ENCODE measurements at places on chromosomes 11 and 22.
A peak's percentile ranks its signal among the peaks of the same experiment; 100 is the strongest.

- DNase-seq, result no peak
These were observed 4.1 kb downstream of the SLC25A45 start for GRCh38 chr11:65378208-65378927.

DNA sequence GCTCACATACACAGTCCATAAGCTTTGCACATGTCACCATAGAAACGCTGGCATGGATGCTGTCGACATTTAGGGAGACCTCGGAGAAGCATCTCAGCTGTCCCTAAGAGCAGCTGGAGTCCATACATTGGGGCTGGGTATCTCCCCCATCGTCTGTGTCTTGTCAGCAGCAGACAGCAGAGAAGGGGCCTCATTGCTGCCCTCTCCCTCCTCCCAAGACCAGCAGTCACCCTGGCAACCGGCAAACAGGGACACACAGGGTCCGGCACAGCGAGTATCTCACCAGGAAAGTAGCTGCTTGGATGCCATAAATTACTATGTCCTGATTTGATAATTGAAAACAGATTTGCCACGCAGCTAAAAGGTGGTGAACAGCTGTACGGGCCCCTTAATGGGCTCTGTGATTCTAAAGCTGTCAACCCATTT is 84.4 kb downstream of the CD44 start:
- DNase-seq, result no peak

DNA sequence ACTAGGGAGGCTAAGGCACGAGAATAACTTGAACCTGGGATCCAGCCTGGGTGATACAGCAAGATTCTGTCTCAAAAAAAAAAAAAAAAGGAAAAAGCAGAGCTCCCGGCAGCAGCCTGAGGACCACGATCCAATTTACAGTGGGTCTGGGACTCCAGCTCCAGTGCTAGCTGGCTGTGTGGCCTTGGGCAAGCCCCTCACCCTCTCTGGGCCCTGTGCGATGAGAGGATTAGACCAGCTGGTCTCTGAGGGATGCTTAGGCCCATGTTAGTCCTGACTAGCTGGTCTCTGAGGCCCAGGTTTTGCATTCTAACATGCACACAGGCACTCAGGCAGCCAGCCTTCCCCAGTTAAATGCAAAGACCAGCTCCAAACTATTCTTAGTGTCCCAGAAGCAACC is 13.7 kb downstream of the CARD10 start:
- no peak for DNase-seq

- no peak for DNase-seq
These were observed 45.1 kb upstream of the ELF5 start for GRCh38 chr11:34558673-34559072.

- DNase-seq, result peak; percentile 70
These were observed 21.9 kb downstream of the IGSF9B start for GRCh38 chr11:133934599-133935550.

DNA sequence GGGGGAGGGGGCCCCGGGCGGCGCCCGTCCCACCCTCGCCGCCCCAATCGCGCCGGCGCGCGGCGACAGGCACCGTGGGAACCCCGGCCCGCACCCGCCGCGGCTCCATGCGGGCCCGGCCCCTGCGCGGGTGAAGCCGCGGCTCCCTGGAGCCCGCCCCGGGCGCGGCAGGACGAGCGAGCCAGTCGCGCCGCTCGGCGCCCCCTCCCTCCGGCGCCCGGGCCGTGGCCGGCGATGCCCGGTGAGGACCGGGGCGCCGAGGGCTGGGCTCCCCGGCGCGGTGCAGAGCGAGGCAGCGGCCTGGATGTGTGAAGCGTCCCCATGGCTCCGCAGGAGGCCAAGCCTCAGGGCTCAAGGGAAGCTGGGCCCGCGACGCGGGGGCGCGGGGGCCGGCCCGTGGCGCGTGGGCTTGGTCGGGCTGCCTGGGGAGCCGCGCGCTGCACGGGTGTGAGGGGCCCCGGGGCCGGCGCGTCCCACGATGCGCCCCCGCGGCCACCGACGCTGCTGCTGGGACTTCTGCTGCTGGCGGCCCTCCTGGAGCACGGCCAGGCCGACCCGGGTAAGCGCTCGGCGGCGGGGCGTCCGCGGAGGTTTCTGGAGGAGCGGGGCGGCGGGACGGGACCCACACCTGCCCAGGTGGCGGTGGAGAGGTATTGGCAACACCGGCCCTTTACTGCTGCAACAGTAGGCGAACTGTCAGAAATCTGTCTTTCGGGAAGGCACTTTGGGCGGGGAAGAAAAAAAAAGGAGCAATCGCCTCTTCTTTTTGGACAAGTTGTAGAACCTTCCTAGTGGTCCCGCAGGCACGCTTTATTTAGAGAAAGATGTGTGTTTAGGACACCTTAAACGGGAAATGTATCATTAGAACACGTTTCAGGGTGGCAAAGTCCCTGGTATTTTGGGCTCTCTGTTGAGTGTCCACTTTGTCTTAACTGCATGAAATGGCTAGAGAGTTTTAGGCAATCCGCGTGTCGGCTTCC is 119.4 kb downstream of the HIPK3 start:
- no peak for DNase-seq

- no peak for DNase-seq
These were observed 12.5 kb downstream of the CHID1 start for GRCh38 chr11:898143-898511.

- DNase-seq, result no peak
These were observed 21.8 kb downstream of the PIK3C2A start for GRCh38 chr11:17185938-17186337.

GRCh38 chr11:110160016-110160415 is 66.8 kb downstream of the ZC3H12C start:
- DNase-seq, result no peak

DNA sequence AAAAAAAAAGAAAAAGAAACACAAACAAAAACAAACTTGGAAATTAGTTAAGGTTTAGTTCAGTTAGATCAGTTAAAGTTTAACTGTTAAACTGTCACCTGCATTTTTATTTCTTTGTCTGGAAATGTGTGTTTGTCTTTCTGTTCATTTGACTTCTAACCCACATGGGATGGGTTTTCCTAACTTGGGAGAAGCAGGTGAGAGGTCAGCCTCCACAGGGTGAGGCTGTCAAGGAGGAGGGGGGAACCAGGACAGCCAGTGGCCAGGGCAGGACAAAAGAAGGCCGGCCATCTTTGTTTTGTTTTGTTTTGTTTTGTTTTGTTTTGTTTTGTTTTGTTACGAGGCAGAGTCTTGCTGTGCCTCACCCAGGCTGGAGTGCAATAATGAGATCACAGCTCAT is 13.4 kb upstream of the GCAT start:
- DNase-seq, result no peak

DNA sequence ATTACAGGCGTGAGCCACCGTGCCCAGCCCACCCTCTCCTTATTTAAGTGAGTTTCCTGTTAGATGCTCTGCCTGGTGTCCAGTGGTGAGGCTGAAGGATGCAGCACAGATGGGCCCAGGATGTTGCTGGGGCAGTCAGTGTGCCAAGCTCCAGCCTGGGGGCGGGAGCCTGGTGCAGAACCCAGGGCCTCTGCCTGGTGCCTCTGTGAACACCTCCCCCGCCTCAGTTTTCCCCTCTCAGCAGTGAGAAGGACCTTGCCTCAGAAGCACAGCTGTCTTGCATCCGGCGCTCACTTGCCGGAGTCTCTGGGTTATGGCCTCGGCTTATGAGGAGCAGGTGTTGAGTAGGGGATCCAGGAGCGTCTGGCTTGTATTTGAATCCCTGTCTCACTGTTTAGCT is 116.2 kb downstream of the KIAA1671 start:
- DNase-seq, result no peak

GRCh38 chr22:37229805-37230672 is 14.0 kb downstream of the RAC2 start:
- no peak for DNase-seq

DNA sequence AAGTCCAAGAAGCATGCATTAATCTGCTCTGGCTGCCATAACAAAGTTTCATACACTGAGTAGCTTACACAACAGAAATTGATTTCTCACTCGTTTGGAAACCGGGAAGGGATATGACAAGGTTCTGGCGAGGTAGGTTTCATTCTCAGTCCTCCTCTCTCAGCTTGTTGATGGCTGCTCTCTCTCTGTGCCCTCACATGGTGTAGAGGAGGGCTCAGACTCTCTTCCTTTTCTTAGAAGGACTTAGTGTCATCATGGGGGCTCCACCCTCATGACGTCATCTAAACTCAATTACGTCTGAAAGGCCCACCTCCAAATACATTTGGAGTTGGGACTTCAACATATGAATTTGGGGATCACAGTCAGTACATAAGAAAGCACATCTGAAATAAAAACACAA is 18.6 kb downstream of the GLYATL1 start:
- no peak for DNase-seq

DNA sequence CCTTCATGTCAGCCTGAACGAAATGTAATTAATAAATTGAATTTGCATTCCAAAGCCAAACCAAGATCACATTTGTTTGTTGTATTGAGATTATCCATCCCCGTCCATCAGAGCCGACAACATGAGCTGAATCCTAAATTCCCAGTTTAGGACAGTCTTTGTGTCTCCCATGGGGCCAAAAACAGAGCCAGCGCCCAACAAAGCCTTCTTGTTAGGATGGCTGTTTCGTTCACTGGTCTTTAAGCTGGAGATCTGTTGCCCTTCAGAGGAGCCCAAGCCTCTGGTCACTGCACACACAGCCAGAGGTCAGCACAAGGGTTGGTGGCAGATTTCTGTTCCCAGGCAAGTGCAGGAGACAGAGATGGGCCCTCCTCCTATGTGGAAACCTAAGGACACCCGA is 25.8 kb downstream of the DSCAML1 start:
- no peak for DNase-seq

DNA sequence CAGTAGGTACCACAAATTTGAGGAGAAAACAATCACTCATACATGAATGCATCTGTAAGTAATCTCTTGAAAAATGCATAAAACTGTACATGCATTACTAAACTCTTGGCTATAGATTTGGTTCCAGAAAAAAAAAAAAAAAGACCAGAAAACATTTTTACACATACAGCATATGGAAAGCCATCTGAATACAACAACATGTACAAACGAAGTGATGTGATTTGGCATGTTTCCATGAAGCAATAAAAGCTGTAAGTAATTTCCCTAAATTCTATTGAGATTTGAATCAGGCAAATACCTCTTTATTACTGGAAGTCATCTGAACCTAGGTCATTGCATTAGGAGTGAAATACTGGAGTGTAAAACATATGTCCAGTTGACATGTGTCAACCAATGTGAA is 31.9 kb upstream of the ZC3H12C start:
- no peak for DNase-seq

- no peak for DNase-seq
These were observed 17.7 kb downstream of the C11orf87 start for GRCh38 chr11:109439684-109440083.

DNA sequence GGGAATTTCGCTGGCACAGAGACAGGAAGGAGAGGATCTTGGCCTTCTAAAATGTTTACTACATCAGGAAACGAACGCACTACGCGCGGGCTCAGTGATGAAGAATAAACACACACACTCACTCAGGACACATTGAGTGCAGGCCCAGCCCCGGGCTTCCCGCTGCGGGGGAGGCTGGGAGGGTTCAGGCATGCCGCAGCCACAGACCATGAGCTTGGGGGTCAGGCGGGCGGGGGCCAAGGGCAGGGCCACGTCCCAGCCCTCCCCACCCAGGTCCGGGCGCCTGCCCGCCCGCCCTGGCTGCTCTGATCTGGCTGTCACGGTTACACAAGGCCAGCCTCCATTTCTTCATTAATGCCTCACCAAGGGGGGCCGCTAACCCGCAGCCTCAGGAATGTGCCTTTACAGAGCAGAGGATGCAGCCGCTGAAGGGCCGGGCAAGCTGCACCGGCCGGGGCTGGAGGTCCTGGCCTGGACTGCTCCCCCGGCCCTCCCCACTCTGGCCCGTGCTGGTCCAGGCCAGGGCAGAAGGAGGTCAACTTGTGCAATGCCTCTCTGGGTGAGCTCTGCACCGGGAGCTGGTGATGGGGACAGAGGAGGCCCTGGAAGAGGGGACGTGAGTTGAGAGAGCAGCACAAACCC is 41.7 kb downstream of the IGF2 start:
- DNase-seq, result peak; percentile 83

- no peak for DNase-seq
These were observed 860 bp downstream of the TMEM184B start for GRCh38 chr22:38271927-38272372.

DNA sequence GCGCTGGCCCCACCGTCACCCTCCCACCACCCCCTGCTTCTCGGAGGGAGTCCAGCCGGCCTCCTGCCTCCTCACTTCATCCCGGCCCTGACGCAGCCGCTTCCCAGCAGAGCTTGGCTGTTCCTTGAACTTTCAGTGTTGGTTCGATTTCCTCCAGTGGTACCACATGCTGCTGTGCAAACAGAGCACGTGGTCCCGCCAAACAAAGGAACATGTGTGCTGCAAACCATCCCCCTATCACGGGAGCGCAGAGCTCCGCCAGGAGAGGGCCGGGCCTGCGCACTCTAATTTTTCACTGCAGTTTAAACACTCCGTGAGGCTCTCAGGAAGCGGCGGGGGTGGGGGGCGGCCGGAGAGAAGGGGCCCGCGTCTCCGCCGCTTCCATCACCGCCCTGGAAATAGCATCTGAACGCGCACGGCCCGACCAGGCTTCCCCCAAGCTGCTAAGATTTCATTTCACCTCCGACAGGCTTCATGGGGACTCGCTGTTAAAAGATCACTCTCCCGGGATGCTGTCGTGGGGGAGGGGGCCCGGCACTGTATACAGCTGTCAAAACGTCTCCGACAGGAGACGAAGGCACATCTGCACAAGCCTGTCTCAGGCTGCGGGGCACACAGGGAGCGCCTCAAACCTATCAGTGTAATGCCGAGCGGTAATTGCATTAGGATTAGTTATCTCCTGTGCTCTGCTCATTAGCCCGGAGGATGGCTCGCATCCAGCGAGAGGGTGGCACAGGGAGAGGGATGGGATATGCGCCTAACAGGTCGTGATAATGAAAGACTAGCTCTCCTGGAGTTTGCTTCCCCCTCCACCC is 269.9 kb upstream of the SORL1-AS1 start:
- peak; percentile 93 for DNase-seq

- no peak for DNase-seq
These were observed 158.4 kb downstream of the ATG16L2 start for GRCh38 chr11:72972496-72973128.

- DNase-seq, result no peak
These were observed 197.8 kb downstream of the CWF19L2 start for GRCh38 chr11:107259811-107260221.

GRCh38 chr11:73152861-73153483 is 10.9 kb upstream of the FCHSD2 start:
- DNase-seq, result no peak

GRCh38 chr11:2366733-2367132 is 10.4 kb upstream of the CD81 start:
- peak; percentile 61 for DNase-seq

All from sciatic nerve (tissue), 2 donors.